ENCODE measurements at places on chromosomes 11 and 22.

- no peak for DNase-seq
Observed at GRCh38 chr11:91299980-91300379, 924.6 kb upstream of the FAT3 start.

- no peak for DNase-seq
Observed at GRCh38 chr11:123091506-123091905, 29.6 kb upstream of the HSPA8 start.

GRCh38 chr11:96188243-96189006 lies 154.6 kb downstream of the MAML2 start:
- peak; percentile 75 for DNase-seq

- DNase-seq, result no peak
Observed at GRCh38 chr11:2471048-2471803, 26.4 kb downstream of the KCNQ1 start.

DNA sequence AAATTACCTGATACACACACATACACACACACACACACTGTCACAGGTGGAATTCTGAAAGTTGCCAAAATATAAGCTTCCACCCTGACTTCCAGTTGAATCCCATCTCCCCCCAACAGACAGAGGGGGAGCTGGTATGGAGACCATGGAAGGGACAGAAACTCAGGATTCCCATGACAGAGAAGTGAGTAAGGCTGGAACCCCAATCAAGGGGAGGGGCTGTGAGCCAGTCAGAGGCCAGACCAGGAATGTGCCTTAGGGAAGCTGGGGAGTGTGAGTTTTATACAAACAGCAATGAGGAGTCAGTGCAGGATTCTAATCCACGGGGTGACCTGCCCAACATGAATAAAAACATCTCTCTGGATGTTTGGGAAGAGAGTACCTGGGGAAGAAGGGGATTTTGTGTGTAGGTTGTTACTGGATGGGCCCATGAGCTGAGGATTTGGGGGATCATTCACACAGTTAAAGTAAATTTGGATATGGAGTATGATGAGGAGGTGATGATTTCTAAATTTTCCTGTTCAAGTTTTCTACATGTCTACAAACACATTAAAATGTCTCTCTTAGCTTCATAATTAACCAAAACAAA lies 38.7 kb upstream of the TOP3B start:
- no peak for DNase-seq

- DNase-seq, result no peak
Observed at GRCh38 chr11:17163736-17164135, 44.0 kb downstream of the PIK3C2A start.

DNA sequence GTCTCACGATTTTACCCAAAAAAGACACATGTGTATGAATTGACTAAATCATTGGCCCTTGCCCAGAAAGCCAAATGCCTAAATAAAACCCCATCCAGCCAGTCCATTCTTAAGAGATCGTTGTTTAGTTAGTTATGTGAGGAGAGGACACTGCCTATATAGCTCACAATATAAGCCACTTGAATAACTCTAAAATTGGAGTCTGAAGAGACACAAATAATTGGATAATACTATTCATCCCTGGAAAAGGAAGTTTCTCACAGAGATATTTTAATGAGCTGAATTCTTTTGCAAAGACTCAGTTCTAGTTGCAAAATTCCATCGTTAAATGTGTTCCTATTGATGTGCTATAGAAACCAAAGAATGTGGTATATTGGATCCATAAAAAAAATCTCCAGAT lies 176.7 kb downstream of the SOX6 start:
- DNase-seq, result no peak

GRCh38 chr11:130063451-130063850 lies 6.2 kb upstream of the APLP2 start:
- DNase-seq, result no peak

DNA sequence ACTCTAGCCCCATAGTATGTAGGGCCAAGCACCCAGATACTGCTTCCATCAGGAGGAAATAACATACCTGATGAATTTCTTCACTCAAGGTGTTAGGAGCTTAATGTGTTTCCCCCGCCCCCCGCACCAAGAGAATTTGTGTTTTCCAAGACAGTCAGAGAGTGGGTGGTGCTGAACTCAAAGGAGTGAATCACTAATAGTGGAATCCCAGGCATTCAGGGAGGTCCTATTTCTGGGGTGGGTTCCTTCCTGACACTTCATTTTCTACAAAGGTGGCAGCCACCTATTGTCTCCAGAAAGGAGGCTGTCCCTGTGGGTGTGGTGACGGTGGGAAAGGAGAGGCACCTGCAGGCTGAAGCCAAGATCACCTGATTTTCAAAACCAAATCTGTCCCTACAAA lies 50.8 kb upstream of the ELF5 start:
- DNase-seq, result no peak

DNA sequence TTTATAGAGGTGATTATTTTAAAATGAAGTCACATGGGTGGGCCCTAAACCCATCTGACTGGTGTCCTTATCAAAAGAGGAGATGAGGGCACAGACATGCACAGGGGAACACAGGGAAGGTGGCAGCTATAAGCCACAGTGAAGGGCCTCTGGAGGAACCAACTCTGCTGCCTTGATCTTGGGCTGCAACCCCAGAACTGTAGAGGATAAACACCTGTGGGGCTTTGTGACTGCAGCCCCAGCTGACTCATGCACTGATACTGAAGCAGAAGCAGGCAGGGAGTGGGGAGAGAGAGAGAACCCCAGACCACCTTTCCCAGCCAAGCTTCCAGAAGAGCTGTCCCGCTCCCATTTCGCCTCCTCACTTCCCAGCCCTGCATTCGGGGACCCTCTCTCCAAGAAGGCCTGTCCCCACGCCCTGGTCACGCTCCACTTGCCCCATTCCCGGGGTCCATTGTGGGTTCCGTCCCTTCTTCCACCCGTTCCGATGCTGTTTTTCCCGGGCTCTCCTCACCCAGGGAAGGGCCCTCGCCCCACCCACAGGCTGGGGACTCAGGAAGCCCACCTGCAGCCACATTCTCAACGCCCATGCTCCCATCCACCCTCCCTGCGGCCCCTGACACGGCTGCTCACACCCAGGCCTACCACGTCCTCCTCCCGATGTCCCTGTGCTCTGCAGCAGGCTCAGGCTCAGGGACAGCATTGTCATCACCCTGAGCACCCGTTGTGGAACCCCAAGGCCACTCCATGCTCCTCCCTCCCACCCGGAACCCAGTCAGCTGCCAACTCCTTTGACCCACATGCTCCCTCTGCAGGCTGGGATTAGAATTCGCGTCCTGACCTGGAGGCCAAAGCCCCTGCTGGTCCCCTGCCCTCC lies 90.8 kb upstream of the SHANK2 start:
- DNase-seq, result no peak

DNA sequence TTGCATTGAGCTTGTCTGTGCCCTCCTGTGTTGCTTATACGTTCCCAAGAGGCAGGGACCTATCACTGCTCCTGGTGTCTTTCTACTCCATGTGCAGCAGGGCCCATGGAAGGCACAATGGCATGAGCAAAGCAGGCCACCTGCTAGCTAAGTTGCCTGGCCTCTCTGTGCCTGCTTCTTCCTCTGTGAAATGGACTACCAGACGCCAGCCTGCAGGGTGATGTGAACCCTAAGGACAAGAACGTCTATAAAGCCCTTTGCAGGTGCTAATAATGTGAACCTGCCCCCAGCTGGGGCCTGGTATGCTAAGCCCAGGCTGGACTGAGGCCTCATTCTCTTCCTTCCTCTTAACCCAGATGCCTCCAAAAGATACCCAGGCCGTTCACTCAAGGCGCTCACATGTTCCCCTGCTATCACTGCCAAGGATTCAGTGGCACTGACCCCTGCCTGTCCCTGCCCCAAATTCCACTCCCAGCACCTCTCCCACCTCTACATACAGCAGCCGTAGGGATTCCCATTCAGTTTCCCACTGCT lies 4.0 kb downstream of the GUCD1 start:
- no peak for DNase-seq

- DNase-seq, result no peak
Observed at GRCh38 chr11:108727665-108728064, 62.8 kb downstream of the DDX10 start.

DNA sequence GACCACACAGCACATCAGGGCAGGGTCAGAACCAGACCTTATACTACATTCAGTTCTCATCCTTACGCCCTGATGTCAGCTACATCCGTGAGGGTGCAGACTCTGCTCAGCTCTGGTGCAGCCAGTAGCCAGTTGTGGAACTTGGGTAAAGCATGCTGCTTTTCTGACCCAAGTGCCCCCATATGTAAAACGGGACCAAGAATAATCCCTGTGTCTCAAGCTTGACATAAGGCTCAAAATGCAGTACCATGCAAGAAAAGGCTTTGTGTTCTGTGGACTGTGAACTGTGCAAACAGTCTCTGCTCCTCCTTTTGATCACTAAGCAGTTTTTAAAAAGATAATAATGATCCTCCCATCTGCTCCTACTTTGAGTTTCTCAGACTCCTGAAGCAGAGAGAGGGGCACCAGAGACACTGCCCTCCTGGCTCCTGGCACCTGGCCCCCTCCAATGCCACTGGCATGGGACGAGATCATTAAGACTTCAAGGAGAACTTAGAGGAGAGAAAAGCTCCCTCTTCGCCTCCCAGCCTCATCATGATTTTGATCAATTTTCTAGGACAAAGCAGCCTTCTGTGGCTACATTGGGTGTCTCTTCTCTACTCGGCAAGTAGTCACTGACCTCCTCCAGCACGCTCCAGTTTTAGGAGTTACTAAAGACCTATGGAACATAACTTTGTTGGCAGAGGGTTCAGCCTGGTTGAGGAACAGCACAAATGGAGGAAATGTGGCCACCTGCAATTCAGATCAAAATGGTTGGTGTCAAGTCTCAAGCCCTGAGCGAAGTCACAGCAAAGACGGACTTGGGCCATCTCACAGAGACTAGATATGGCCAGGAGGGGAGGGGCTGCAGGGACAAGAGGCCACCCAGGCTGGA lies 23.9 kb downstream of the IL10RA start:
- no peak for DNase-seq

- DNase-seq, result no peak
Observed at GRCh38 chr11:111357150-111358037, 21.7 kb downstream of the POU2AF1 start.

- DNase-seq, result no peak
Observed at GRCh38 chr11:69394234-69394868, 87.1 kb upstream of the LINC01488 start.

GRCh38 chr11:46697303-46697702 lies 3.1 kb downstream of the ARHGAP1 start:
- DNase-seq, result no peak

GRCh38 chr11:75572744-75573143 lies 10.7 kb downstream of the SERPINH1 start:
- DNase-seq, result no peak

DNA sequence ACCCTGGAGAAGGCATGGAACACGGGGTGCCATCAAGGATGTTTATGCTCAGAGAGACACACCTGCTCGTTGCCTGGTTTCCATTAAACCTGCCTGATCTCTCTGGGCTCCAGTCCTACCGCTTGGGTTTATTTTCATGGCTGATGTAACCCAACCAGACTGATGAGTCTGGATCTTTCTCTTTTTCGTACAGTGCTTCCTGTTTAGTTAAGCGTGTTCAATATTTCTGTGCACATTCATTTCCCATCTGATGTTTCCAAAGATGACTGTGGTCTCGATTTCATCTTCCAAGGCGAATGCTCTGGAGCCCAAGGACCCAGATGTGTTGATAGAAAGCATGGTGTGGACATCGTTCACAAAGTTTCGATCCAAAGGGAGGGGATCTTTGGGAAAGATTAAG lies 84.3 kb downstream of the SNX19 start:
- peak; percentile 49 for DNase-seq

DNA sequence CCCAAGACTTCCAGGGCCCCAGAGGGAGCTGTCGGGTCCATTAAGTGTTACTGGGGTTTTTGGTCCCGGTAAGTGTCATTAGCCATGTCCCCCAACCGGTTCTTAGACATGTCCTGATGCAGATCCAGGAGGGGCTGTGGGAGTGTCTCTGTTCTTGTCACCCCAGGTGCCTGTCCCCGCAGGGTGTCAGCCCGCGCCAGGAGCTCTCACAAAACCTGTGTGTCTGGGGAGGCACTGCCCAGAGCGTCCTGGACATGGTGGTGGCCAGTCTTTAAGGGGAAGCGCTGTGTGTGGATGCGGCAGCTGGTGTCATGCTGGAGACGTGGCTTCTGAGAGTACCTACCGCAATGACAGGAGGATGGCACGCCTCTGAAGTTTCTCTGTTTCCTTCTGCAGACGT lies 12.5 kb upstream of the PARVG start:
- DNase-seq, result no peak

- DNase-seq, result no peak
Observed at GRCh38 chr22:33512908-33513307, 407.4 kb downstream of the LARGE1 start.

DNA sequence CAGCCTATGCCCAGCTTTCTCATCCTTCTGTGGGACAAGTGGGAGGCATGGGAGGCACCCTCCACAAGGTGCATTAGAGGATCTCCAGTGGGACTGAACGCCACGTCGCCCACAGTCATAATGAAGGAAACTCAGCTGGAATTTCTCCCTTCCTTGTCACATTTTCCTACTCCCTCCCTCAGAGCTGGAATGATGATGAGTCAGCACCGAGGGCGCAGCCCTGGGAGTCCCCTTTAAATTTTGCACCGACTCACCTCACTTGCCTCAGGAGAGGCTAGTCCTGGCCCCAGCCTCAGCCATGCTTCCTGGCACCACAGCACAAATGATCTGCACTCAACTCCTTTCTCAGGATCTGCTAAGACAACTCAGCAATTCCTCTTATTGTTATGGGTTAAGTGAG lies 34.3 kb downstream of the DBX1 start:
- DNase-seq, result peak; percentile 16

- no peak for DNase-seq
Observed at GRCh38 chr11:29027436-29027835, 919.2 kb downstream of the METTL15 start.

DNA sequence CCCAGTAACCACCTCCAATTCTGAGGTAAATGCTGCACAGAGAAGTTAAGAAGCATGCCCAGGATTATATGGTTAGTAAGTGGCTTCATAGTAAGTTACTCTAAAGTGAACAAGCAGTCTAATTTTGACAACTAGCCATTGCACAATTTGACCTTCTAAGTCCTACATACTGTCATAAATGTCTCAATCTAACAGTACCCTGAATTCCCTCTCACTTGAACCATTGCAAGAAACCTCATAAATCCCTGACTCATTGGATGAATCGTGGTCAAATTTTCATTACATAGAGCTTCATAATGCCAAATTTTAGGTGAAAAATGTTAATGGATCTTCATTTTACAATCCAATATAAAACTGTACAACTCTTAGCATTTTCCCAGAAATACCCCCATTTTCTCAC lies 217.3 kb upstream of the GRIA4 start:
- DNase-seq, result peak; percentile 18

DNA sequence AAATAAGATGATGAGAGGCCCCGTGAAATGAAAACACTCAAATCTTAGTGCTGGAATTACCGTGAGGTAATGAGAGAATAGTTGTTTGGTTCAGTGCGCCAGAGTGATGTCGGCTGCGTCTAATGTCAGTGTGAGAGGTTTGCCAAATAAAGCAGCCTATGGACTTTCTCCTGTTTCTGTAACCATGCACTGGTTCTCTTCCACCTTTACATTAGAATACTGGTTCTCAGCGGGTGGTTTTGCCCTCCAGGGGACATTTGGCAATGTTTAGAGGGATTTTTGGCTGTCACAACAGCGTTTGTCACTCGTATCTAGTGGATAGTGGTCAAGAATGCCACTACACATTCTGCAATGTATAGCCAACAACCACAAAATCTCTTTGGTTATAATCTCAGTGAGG lies 1.1 kb downstream of the OOSP4B start:
- no peak for DNase-seq
